ENCODE measurements at places on chromosomes 5 and 9.
A peak's percentile ranks its signal among the peaks of the same experiment; 100 is the strongest.

DNA sequence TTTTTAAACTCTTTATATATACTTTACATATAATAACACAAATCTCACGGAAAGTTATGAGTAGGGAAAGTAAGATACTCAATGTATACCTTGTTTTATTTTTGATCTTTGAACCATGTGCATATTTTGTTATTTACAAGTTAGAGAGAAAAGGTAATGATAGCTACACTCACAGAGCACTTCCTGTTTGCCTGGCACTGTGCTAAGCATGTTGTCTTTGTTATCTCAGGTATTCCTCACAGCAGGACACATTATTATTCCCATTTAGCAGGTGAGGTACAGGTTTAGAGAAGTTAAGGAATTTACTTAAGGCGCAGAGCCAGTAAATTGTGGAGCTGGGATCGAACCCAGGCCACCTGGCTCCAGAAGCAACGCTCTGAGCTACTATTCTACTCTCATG lies 3.0 kb downstream of the C9 start:
- DNase-seq = no peak

DNA sequence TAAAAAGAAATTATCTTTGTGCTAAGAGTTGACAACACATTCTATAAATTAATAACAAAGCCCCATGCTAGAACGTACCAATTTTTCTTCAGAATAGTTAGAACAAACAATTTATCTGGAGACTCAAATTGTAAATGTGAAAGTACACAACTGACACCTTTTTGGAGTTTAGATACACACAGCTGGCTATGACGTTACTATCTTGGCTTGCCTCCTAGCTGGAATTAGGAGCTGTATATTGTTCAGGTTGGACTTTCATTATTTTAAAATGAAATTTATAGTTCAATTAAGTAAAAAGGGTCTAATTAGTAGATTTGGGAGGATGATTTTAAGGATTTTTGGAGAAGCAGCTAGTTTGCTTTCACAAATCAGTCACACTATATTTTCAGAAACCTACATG lies 393.9 kb upstream of the RIOK2 start:
- DNase-seq = no peak

DNA sequence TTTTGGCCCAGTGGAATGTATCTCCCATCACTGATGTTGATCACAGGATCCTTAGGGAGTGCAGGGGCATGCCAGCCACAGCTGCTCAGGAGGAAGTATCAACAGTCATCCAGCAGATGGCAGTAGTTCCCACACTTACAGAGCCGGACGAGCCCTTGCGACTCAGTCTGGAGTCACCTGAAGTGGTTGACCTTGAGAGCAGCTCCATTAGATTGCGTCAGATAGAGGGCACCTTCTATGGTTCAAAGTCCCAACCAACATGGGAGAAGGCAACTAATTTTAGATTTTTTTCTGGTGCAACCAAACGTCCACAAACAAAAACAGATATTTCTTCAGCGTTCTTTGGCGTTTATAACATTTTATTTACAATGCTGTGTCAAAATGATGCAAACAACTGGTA lies 124.5 kb downstream of the EGFLAM start:
- DNase-seq = peak; percentile 71

DNA sequence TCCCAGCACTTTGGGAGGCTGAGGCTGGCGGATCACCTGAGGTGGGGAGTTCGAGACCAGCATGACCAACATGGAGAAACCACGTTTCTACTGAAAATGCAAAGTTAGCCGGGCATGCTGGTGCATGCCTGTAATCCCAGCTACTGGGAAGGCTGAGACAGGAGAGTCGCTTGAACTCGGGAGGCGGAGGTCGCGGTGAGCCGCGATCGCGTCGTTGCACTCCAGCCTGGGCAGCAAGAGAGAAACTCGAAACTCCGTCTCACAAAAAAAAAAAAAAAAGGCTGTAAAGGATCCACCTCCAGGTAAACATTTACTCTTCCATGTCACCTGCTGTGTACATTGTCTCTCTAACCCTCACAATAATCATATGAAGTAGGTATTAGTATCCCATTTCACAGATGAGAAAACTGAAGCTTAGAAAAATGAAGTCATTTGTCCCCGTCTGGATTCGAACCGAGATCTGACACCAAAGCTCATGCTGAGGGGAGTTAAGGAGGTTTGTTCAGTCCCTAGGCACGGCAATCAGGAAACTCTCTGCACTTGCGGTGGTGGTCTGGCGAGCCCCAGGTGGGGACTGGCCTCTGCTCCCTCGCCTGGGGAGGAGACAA lies 494 bp upstream of the DOCK2 start:
- DNase-seq = no peak

GRCh38 chr9:122091682-122092592 lies 1.2 kb downstream of the TTLL11 start:
- no peak for DNase-seq

DNA sequence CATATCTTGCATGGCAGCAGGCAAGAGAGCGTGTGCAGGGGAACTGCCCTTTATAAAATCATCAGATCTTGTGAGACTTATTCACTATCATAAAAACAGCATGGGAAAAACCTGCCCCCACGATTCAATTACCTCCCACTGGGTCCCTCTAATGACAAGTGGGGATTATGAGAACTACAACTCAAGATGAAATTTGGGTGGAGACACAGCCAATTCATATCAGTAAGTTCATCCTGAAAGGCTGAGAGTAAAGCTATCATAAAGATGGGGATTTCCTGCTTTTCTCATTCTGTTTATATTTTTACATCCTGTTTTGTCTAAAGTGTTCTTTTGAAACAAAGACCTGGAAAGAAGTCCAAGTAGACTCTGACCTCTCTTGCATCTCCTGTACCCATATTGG lies 28.9 kb upstream of the IL33 start:
- DNase-seq = no peak

GRCh38 chr9:14372437-14373335 lies 58.7 kb upstream of the NFIB start:
- no peak for DNase-seq

- no peak for DNase-seq
Observed at GRCh38 chr5:167688341-167689130, 602.9 kb upstream of the WWC1 start.

DNA sequence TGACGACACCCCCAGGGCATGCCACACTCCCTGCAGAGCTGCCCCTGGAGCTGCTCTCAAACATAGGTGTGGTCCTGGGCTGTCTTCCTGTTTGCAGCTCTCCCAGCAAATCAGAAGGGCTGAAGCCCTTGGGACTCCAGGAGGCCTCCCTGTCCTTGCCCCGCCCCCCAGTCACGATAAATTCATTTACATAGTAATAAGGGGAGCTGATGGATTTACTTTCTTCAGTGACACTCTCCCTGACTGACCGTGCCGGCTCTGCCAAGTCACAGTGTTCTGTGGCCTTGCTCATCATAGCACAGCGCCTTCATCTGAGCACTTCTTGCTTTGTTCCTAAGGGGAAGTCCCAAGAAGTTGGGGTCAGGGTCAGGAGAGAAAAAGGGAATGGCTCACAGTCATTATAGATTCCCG lies 121.4 kb downstream of the ENC1 start:
- DNase-seq = no peak

GRCh38 chr9:136107953-136108647 lies 10.6 kb downstream of the TMEM250 start:
- no peak for DNase-seq

DNA sequence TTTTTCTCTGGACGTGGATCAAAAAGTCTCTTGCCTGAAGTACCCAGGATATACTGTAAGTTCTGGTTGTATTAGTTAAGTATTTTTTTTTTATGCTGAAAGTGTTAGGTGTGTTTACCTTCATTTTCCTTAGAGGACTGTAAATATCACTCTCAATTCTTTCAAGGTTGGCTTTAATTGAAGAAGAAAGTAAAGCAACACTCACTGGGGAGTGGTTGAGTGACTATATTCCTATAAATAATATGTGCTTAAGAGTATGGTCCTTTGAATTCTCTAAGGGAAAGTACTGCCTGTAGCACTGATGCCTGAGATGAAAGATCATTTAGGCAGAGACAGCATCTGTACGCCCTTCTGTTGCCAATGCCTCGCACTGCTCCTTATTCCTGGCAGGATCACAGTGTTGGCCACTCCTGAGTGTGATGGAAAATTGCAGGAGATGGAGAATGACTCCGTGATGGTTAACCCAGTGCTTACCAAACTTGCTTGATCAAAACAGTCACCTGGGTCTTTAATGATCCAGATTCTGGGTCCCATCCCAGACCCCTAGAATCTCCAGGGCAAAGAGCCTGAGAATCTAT lies 182.0 kb upstream of the MPDZ start:
- DNase-seq = no peak

- DNase-seq = no peak
Observed at GRCh38 chr5:108975697-108976096, 228.0 kb downstream of the FER start.

- no peak for DNase-seq
Observed at GRCh38 chr5:95782181-95782580, 40.3 kb downstream of the GLRX start.

DNA sequence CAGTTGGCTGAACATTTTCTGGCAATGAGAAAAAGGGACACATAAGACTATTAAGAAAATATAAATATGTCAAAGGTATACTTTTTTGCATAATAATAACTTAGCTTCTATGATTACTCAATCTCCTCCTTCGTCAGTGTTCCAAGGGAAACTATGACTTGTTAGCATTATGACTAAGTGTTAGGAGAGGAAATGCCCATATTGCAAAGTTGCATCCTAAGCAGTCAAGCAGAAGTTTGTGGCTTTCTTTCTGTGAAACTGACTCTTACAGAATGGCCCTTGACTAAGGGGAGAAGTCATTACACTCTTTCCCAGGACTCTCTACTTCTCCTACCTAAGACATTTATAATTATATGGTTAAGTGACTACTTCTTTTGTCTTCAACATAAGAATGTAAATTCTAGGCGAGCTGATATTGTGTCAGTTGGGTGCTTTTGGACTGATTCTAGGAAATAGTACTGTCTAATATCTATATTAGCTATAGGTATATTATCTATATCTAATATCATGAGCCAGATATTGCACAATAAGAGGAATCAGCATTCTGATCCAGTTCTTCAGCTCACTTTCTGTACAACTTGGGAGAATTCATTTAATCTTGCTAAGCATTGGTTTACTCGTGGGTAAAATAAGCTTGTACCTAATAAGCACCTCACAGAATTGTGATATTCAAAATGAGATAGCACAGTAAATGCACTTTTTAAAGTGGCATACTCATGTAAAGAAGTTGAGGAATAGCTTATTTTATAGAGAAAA lies 16.4 kb upstream of the SPINK6 start:
- DNase-seq = no peak

GRCh38 chr5:18662231-18662630 lies 1028.0 kb downstream of the TAF11L14 start:
- no peak for DNase-seq

DNA sequence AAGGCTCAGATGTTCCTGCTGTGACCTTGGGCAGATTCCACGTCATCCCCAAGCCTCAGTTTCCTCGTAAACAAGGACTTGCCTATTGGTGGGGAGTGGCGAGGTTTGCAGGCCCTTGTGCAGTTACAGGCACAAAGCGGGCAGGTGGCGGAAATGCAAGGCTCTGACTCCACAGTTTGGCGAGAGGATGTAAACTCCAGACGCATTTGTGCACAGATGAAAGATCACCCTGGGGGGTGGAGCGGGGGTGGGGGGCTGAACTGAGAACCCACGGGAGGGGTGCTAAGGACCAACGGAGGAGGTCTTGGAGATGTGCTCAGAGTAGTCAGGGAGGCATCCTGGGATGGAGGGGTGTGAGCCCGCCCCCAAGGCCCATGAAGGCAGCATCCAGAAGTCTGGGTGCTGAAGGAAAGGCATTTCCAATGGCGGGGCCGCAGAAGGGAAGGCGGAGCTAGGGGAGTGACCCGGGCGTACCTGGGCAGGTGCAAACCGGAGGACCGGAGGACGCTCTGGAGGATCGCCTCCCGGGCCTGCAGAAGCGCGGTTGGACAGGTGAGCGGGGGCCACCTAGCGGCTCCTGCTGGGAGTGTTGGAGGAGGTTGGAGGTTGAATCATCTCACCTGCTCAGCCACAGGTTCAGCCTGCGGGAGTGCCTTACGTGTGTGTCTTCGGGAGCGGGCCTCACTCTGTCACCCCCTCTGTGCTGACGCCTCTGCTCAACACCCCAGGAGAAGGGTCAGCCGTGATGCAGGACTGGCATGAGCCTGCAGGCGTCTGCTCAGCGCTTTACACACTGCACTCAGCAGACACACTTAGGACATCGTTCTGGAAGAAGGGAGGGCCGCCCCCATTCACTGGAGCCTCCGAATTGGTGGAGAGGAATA lies 1.9 kb upstream of the FIBCD1 start:
- peak; percentile 77 for DNase-seq

GRCh38 chr9:20558566-20559016 lies 63.7 kb downstream of the MLLT3 start:
- DNase-seq = no peak

GRCh38 chr9:107665057-107665456 lies 175.5 kb upstream of the KLF4 start:
- no peak for DNase-seq

DNA sequence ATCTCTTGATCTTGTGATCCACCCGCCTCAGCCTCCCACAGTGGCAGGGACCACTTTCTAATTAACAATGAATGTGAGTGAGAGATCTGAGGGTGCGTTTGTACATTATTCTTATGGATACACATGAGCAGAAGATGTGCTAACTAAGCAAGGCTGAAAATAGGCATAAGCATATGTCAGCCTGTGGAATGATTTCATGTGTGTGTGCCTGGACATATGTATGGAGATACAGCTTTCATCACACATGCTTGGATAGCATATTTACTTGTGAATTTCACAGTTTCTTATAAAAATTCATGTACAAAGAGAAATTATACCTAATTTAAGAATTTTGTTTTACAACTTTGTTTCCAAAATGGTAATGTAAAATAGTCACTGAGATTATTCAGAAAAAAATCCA lies 565.6 kb downstream of the MTRR start:
- DNase-seq = no peak

- DNase-seq = no peak
Observed at GRCh38 chr9:12740845-12741244, 34.0 kb upstream of the LURAP1L start.

DNA sequence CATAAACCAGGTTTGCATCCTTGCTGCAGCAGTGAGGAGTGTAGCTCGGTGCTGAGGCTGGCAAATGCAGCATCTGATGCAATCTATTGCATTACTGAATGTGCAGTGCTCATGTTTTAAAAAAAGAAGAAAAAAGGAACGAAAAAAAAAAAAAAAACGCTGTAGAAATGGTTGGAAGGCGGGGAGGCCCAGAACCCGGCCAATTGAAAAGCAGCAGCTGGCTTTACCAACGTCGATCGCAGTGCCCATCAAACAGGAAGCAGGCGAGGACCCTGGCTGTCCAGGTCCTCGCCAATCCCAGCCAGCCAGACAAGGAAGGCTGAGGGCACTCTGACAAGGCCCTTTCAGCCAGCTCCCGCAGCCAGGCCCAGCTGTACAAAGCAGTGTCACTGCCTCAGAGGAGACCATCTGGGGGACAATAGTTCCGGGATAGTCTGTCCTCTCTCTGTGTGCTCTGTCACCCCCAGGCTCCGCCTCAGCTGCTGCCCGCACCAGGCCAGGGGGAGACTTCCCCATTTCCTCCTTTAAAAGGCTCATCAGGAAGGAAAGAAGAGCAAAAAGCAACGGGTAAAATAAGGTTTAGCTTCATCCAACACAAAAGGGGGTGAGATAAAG lies 21.8 kb upstream of the CPEB4 start:
- no peak for DNase-seq

Measured in sciatic nerve (tissue), 2 donors.